NCI-H1417 treated with DMSO at 0.1 percent for 48 hours (cell line): ENCODE measurements at places on chromosomes 12 and 14.

GRCh38 chr12:53696285-53696654 is 20.4 kb upstream of the ATP5MC2 start:
- peak; percentile 99 for DNase-seq

DNA sequence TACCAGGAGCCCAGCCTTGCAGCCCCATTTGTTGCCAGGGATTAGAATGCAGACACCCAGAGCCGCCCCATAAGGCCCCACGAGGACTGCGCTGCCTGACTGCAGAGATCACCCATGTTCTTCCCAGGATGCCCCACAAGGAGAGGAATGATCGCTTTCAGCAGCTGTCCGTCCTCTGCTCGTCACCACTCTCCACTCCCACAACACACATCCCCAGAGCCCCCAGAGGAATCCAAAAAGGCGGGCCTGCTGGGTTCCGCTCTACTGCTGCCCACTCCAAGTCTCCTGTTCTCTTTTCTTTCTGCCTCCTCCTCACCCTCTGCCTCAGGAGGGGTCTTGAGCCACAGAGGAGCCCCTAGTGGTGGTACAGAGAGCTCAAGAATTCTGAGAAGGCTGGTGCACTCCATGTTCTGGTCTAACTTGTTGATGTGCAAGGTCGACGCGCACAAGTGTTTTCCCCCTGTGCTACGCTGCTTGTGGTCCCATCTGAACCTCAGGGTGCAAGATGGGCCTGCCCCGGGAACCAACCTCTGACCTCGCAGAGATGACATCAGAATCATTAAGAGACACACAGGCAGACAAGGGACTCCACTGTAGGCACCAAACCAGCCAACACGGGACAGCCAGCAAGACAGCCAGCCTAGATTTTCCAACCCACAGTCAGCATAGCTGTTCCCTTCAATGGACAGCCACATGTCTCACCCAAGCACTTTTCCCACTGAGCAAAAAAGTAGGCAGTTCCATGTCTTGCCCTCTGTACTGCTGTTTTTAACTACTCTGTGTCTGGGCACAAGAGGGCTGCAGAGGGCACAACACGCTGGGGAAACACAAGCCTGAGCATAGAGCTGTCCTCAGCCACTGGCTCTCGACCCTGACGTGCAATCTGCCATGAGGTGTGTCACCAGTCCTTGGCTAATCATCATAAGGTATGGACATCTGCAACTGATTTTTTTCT is 29.9 kb downstream of the PXN start:
- DNase-seq, result no peak

- DNase-seq, result no peak
Measured at GRCh38 chr14:104224131-104224505, 85.7 kb downstream of the KIF26A start.

DNA sequence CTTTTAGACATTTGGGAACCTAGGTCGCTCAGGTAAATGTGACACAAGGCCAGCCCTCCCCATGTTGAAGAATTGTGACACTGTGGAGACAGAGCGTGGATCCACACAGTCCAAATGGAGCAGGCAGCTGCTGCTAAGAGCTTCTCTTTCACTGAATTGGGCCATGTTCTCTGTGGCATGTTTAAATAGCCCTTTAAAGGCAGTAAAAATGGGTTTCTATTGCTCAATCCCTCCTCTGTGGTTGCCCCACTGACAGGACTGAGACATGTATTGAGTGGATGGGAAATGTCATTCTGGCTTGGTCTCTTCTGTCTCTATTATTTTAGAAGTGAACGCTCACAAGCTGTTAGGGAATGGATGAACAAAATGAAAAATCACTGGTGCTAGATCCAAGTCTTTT is 84.0 kb upstream of the PRICKLE1 start:
- no peak for DNase-seq

DNA sequence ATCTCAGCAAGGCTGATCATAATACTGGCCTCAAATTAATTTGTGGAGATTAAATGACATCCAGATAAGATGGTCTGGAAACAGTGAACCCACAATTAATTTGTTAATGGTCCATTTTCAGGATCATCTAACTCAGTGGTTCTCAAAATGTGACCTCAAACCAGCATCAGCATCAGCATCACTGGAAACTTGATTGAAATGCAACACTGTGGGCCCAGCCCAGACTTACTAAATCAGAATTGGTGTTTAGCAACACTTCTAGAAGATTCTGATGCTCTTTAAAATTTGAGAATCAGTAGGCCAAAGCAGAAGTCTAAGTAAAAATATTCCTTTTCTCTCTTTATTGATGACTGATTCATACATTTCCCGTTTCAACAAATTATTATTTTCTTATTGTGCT is 10.7 kb upstream of the KRT82 start:
- DNase-seq, result no peak

- DNase-seq, result no peak
Measured at GRCh38 chr14:27862684-27863083, 903.9 kb upstream of the FOXG1 start.

GRCh38 chr12:14950421-14950820 is 11.0 kb downstream of the ARHGDIB start:
- DNase-seq, result no peak

DNA sequence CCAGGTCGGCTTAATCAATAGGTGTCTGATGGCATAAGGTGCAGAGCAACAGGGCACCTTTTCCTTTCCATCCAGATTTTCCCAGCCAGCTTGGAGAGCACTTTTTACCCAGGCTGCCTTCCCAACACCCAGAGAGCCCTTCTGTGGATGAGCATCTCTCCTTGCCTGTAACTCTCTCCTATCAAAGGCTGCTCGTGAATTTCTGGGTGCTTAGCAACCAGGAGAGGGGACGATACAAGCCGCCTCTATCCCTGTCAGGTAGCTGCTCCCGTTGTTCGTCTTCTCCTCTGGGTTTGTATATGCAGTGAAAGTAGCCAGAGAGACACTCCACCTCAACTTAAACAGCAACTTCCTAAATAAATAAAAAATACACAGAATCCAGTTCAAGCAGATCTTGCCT is 124.2 kb downstream of the CACNA1C start:
- no peak for DNase-seq

GRCh38 chr12:90652280-90652679 is 302.7 kb downstream of the CCER1 start:
- no peak for DNase-seq

DNA sequence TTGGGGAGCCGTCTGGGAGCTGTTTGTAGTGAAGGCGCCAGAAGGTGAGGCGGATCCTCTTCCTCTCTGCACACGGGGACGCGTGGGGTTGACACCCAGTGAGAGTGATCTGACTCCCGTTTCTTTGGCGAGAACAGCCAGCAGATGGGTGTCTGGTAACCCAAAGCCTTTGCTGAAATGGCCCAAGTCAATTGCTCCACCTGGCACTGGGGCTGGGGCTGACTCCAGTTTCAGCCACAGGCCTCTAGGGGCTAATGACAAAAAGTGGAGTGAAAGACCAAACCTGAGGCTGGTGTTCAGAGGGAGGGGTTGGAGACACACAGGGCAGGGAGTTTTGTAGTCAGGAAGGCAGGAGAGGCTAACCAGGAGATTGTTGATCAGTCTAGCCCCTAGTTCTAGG is 87.0 kb downstream of the FRMD6 start:
- no peak for DNase-seq

DNA sequence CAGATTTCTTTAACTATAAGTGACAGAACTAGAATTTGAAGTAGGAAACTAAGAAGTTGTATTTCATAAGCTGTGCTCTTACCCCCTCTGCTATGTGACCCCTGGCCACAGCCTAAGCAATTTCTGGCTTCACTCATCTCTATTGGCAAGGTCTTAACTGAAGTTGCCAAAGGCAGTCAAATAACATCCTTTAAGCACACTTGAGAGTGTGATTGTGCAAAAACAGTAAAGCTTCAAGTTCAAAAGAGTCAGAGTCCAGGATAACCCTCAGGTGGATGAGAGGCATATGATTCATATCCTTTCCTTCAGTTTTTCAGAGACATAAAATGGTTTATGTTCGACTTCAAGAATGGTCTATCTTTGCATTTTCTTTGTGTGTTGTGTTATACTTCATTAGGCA is 45.2 kb downstream of the GRIP1 start:
- no peak for DNase-seq
